ENCODE measurements at places on chromosomes 11 and 22.

DNA sequence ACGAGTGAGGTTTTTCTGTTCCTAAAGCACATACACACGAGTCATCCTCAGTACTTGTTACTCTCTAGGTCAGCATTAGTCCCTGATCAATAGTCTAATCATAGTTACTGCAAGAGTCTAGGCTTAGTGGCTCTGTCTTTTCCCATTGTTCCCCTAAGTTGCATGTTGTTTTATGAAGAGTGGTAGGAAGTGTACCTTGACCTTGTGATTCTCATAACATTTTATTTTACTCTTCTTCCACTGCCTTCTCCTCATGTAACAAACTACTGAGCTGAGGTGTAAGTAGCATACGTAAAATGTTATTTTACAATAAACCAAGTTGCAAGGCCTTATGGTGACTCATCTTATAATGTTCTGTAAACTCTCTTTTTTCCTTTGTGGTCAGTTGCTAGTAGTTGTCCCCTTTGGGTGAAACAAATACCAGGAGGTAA, 15.0 kb downstream of the METTL15 start:
- no peak for DNase-seq

DNA sequence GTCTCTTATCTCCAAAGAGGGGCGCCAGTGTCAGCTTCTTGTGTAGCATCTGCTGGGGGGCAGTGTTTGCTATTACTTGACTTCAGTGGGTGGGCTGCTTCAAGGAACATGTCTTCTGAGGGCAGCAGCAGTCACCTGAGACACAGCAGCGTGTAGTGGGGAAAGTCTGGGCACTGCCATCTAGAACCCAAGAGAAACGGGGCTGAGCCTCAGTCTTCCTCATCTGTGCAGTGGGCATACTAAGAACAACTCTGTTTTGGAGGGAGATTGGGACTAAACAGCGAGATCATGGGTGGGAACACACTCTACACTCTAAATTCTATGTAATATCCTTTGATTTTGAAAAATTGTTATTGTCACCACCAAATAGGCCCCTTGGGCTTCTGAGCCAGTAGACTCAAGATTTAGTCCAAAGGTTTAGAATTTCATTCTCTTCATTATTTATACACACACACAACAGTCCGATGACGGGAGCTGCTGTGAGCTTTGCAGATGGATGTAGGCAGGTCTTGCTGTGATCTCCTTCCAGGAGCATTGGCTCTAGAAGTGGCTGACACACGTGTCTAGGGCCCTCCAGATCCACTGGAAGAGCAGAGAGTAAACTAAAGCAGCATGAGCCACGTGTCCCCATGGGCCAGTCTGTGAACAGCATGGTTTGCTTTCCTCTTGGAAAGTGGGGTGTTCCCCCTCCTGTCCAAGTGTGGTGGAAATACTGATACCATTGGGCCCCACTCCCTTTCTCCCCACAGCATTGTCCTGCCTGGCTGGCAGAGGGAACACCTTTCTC, 51.8 kb downstream of the TRAF6 start:
- DNase-seq: no peak

- DNase-seq: no peak
Measured at GRCh38 chr22:24873226-24873625, 67.2 kb downstream of the SGSM1 start.

GRCh38 chr11:74784726-74785125, 36.1 kb downstream of the RNF169 start:
- no peak for DNase-seq

GRCh38 chr11:61551634-61552033, 29.2 kb downstream of the SYT7 start:
- no peak for DNase-seq
